Suppressor macrophage (primary cell): ENCODE measurements at places on chromosomes 6 and 20.
A peak's percentile ranks its signal among the peaks of the same experiment; 100 is the strongest.

GRCh38 chr20:63847237-63848002 is 13.9 kb upstream of the ABHD16B start:
- peak; percentile 67 for DNase-seq

GRCh38 chr20:61230166-61230565 is 21.9 kb upstream of the CDH4 start:
- DNase-seq: no peak

DNA sequence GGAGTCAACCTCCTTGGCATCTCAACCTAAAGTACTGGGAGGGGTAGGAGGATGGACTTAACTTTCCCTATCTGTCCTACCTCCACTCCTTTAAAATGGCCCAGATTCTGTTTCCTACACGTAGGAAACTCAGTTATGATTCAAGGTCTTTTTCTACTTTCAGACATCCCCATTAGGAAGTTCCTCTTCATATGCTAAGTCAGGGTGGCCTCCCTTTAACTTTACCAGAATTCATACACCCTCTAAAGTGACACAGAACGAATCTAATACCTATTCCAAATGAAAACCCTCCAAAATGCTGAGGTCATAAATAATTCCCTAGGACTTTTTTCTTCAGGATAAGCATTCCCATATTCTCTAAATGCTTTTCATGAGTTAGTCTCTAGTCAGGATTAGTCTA is 15.6 kb downstream of the ARG1 start:
- DNase-seq: no peak

DNA sequence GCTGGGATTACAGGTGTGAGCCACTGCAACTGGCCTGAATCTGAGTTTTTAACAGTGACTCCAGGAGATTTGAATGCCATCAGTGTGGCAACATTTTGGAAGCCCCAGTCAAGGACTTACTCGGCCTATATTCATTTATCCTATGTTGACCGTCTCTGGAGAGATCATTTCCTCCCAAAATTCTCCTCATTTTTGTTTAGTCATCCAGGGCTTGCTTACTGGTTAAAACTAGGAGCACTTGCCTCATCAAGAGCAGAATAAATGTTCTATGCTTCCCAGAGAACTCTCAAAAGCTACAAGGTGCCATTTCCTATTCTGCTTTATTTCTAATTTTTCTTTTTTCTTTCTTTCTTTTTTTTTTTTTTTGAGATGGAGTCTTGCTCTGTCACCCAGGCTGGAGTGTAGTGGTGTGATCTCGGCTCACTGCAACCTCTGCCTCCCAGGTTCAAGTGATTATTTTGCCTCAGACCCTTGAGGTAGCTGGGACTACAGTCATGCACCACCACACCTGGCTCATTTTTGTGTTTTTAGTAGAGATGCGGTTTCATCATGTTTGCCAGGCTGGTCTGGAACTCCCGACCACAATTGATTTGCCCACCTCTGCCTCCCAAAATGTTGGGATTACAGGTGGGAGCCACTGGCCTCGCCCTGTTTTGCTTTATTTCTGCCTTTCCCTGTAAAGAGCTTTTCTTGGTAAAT is 23.4 kb upstream of the TRIM27 start:
- DNase-seq: no peak

DNA sequence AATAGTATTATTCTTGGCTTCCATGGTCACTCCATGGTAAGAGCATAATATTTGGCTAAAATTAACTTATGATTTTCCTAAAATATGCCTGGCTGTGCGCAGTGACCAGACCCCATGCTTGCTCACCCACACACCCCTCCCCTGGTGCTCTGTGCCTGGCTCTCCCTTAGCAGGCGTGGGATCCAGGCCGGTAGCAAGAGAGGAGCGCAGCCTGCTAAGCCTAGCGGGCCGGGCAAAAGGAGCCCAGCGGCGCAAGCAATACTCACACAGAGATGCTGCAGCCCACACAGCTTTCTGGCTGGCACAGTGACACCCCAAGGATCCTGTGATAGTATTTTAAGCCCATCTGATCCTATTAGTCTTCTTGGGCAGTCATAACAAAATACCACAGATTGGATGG is 79.8 kb upstream of the EYS start:
- no peak for DNase-seq

GRCh38 chr20:38336726-38337125 is 9.6 kb upstream of the LBP start:
- DNase-seq: no peak

GRCh38 chr20:7728338-7728737 is 211.9 kb downstream of the HAO1 start:
- DNase-seq: no peak

DNA sequence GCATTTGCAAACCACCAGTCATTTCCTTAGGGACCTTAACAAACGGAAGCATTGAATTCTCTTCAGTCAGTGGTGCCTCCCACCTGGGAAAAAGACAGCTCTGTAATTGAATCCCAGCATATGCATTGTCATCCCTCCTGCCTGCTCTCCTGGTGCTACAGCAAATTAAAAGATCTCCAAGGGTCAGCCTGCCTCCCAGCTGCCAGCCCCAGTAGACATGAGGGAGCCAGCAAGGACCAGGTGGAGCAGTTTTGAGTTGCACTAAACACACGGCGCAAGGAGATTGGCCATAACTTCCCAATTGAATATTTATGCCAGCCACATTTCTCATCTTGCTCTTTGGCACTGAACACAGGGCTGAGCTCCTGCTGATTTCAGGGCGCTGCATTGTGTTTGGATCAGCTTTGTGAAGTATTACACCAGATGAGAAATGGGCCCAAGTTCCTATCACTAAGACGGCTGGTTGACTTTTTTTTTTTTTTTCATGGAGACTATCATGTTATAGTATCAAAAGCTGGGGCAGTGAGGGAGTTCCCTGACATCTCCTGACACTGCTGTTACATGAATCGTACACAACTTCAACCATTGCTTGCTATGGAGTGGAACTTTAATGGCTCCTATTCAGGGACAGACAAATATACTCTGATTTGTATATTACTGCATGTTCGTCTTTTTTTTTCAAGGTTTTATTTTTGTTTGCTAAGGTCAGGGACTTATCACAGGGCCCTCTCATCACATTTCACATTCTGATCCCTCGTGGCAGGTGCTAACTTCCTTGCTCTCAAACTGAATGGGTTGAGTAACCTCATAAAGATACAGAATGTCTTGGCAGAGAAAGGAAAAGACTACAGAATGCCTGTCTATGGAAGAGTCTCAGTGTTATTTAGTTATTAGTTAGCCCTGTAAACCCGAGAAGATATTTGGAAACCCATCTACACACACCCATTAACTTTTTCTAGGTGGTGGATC is 191.1 kb downstream of the EYA4 start:
- no peak for DNase-seq

DNA sequence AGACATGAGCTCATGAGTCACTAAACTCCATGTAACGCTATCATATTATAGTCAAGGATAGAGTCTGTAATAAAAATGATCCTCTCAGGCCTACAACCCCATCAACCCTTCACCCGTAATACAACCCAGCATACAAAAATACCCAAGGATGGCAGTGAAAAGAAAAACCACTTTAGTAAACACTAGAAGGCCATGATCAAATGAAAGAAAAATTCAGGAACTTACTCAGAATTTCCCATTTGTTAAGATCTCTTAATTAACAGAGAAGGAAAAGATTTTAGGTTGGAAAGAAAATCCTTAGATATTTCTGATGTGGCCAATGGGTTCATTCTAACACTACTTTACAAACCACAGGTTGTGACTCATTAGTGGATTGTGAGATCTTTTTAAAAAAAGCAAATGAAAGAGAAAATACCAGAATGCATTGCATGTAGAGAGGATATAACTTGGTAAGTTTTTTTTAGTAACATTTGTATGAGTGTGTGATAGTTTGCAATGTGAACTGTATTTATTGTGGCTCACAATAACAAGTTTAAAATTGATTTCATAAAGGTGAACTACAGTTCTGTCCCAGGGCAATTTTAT is 8.0 kb upstream of the UBE2J1 start:
- no peak for DNase-seq
